ENCODE measurements at places on chromosomes 3 and 15. TPM values are rescaled to one million over a fixed set of nuclear protein-coding genes. Genes with fewer than 3 reads are reported as not detected.

The BAHD1 gene
- 24.1 TPM for total RNA-seq

DNA sequence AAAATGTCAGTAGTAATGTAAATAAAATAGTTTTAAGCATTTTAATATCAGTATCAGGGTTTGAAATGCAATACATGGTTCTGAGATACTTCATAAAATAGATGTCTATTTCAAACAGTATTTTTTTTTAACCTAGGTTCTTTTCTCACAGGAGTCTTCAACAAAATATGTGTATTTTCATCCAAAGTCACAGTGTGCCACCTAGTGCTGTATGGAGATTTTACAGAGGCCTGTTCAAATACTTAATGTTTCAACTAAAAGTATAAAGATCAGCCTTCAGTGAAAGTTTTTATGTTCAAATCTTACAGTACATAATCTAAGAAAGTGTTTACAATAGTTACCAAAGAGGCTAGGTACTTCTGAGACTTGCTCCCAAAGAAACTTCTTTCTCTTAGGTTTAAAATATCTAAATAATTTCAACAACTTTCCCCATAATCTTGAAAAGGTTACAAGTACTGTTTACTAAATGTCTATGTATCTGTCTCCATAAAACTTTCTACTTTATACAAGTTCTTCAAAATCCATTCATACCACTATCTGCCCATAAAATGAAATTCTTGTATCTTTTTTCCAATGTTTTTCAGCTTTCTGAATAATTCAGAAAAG, 38.3 kb downstream of the SCAPER start:
- DNase-seq = no peak

GRCh38 chr3:34219556-34219955, 421.1 kb downstream of the PDCD6IP start:
- no peak for DNase-seq

- no peak for DNase-seq
These were observed 116.3 kb downstream of the RPL22L1 start for GRCh38 chr3:170753421-170754310.

GRCh38 chr3:34408088-34408487, 609.7 kb downstream of the PDCD6IP start:
- no peak for DNase-seq

The WDR93 gene
- 1.3 TPM for total RNA-seq

GRCh38 chr3:13045904-13046568, 27.2 kb downstream of the IQSEC1 start:
- DNase-seq = no peak

GRCh38 chr3:37456781-37457180, 282.4 kb upstream of the LRRFIP2 start:
- DNase-seq = no peak

GRCh38 chr15:58520464-58520863, 88.7 kb downstream of the LIPC start:
- DNase-seq = no peak

The PRSS50 gene
- 1.9 TPM for total RNA-seq

DNA sequence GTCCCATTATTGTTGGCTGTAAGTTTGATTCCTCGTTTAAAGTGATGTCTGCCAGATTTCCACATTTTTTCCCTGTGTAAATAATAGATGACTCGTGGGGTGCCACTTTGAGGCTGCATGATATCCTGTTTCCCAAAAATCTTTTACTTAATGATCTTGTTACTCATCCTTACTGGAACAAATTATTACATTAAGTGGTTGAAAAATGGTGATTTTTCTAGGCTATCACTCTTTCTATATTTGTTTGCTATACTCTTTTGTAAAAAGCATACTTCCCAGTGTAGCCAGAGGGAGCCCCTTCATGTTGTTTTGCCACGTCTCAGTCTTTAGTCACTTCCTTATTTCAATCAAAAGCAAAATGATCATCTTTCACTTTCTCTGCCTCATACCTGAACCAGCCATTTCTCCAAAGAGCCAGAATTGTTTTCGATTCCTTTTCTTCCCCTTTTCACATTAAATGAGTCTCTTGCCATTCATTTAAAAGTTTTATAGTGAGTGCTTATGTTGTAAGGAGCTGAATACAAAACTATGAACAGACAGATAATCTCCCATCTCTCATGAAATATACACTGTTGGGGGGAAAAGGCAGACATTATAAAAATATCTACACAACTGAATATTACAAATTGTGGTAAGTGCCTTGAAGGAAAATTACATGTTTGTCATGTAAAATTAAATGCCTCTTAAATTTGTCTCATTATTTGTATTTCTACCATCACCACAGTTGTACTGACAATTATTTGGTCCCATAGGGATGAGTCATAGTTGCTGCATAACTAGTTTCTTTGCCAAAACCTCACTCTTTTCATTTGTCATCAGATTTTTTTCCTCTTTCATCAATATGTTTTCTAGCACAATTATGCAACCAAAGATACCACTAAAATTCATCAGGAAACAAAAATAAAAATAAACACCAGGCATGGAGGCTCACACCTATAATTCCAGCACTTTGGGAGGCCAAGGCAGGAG, 41.5 kb downstream of the ADGRG7 start:
- no peak for DNase-seq

The NLGN1 gene
- 5.7 TPM for total RNA-seq

The TMOD2 gene
- total RNA-seq = 7.4 TPM

The FAM240A gene
- total RNA-seq = not detected

The TRIM59 gene
- total RNA-seq = 24.5 TPM

DNA sequence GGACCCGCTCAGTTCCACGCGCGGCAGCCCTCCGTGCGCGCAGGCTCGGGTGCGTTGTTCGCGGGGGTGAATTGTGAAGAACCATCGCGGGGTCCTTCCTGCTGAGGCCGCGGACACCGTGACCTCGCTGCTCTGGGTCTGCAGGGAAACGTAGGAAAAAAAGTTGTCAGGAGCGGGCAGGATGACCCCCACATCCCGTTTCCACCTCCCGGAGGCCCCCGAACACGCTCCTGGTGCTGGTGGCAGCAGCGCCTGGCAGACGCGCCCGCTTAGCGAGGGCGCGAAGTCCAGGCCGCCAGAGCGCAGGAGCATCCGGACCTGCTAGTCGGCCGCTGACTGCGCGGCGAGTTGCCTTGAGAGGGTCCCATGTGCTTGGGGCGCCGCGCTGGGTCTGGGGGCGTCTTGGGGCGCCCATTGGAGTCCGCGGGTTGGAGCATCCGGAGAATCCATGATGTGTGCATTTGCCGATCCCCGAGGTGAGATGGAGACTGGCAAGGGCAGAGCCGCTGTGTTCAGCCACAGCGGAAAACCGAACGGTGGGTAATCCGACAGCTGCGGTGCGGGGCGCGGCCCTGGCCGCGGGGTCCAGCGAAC, 520 bp downstream of the GREM1 start:
- DNase-seq = no peak

The PEX11A gene
- total RNA-seq = 4.9 TPM

The IQCF5 gene
- total RNA-seq = not detected

DNA sequence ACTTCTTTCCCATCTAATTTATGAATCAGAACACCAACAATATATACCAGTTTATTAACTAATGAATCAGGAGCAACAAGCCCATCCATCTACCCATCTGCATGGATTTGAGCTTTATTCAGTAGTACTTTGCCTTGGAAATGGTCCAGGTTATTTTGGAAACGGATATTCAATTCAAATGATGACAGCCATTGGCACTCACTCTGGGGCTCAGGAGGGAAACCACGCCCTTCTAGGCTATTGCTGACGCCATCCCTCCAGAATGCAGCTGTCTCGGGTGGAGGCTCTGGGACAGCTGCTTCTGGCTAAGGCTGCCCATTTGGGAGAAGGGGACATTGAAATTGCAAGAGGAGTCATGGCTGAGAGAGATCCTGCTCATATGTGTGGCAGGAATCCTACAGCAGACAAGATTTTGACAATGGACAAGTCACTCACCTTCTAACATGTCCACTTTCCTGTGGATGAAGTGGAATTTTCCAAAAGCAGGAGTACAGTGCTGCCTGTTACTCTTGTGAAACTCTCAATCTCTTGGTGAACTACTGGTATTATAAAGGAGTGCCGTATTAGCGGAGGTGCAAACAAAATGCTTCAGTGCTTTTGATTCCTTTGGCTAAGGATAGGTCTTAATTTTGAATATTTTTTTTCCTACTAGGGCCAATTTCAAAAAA, 29.3 kb upstream of the TRAK1 start:
- DNase-seq = no peak

The ROBO2 gene
- 83.8 TPM for total RNA-seq

DNA sequence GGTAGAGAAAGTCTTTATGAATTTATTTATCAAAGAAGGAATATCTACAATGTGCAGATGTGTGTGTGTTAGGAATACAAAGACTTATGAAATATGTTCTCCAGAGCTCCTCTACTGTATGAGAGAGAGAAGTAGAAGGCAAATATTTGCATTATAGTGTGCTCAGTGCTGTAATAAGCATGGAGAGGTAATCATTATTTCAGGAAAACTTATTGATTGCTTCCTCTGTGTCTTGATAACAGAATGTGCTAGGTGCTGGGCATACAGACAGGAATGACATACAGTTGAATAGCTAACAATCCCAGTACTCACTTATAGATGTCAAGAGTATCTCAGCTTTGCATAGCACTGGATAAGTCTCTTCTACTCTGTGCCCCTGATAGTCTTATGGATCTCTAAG, 30.2 kb downstream of the ATG7 start:
- DNase-seq = no peak

GRCh38 chr3:61820306-61820992, 259.1 kb downstream of the PTPRG start:
- no peak for DNase-seq

GRCh38 chr15:49301562-49301961, 121.5 kb upstream of the FGF7 start:
- DNase-seq = no peak

The SI gene
- 2.0 TPM for total RNA-seq

- DNase-seq = no peak
These were observed 18.4 kb downstream of the ACKR2 start for GRCh38 chr3:42827654-42828053.

GRCh38 chr3:138890555-138891187, 55.9 kb upstream of the PIK3CB start:
- DNase-seq = no peak

All from progenitor cell of endocrine pancreas (in vitro differentiated cells).